ENCODE measurements at places on chromosomes 7 and 10.

GRCh38 chr7:71645836-71646235 is 513.9 kb downstream of the GALNT17 start:
- DNase-seq = no peak

DNA sequence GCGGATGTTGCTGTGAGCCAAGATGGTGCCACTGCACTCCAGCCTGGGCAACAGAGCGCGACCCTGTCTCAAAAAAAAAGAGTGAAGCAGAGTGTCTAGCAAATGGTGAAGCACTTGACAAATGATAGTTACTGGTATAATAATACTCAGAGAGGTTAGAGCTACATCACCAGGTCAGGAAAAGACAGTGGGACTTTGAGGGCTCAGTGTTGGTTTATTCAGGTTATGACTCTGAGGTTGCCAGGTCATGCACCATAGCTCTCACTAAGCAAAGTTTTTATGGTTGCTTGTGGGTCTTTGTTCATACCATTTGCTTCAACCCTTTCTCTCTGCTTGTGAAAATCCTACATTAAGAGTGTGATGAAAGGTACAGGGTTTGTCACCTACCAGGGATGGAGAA is 13.6 kb downstream of the MRPS33 start:
- DNase-seq = no peak

- no peak for DNase-seq
These were observed 62.7 kb upstream of the CREB5 start for GRCh38 chr7:28349637-28350036.

DNA sequence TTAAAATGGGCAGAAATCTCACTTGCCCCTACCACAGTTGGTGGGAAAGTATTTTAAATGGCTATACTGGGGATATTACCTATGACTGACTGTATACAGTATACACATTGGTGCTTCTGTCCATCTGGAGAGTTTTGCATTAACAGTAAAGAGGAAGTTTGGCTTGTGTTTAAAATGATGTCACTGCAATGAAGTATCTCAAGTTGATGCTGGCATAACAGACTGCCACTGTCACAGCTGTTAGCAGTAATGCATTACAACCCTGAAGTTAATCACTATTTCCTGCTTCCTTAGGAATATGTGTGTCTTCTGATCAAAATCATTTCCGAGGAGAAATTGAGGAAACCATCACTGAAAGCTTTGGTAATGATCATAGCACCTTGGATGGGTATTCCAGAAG is 1.9 kb downstream of the DKK1 start:
- no peak for DNase-seq

DNA sequence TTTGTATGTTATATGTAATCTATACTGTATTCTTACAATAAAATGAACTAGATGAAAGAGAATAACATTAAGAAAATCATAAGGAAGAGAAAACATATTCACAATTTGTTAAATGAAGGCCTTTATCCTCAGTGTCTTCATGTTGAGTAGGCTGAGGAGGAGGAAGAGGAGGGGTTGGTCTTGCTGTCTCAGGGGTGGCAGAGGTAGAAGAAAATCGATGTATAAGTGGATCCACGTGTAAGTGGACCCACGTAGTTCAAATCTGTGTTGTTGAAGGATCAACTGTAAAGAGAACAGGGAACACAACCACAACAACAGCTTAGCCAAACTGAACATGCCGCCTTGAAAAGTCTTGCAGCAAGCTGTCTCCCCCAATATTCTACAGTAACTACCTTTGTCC is 161.6 kb upstream of the NRP1 start:
- no peak for DNase-seq

DNA sequence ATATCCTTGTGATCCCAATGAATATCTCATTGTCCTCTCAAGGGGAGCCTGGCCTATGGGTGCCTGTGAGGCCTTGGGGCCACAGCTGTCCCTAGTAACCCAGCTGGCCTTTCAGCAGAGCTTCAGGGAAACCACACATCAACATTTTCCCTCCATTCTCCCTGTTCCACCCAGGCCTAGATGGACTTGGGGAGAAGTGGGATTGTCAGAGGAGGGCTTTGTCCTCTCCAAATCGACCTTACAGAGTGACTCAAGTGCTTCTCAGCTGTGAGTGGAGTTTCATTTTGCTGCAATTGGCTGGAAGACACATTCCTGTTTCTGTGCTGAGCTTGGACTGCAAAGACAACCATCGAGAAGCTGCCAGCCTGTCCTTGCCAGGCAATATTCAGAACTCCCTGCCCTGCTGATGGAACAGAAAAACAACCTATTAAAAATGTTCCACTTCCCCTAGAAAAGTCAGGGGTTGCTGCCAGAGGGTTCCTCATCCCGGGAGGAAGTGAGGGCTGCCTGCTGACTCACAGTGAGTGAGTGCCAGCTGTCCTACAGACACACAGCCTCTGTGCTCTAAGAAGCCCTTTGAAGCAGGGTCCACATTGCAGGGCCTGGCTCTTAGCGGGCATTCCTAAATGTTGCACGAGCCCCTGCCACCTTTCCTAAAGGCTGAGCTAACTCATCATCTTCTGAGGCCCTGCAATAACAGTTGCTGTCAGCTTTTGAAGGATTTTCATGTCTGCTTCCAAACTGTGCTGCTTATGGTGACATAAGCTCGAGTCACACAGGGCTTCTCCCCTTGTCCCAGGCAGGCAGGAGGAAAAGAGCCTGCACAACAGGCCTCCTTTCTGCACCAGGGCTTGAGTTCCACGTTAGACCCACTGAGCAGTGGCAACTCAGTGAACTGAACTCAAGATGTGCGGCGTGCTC is 20.5 kb downstream of the STRA8 start:
- no peak for DNase-seq

GRCh38 chr7:14085901-14086300 is 96.4 kb upstream of the ETV1 start:
- DNase-seq = no peak

DNA sequence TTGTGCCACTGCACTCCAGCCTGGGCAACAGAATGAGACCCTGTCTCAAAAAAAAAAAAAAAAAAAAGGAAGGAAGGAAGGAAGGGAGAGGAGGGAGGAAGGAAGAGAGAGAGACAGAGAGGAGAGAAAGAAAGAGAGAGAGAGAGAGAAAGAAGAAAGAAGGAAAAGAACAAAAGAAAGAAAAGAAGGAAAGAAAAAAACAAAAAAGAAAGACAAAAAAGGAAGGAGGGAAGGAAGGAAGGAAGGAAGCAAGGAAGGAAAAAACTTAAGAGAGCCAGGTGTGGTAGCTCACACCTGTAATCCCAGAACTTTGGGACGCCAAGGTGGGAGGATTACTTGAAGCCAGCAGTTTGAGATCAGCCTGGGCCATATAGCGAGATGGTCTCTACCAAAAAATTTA is 731 bp upstream of the SPACDR start:
- DNase-seq = no peak

DNA sequence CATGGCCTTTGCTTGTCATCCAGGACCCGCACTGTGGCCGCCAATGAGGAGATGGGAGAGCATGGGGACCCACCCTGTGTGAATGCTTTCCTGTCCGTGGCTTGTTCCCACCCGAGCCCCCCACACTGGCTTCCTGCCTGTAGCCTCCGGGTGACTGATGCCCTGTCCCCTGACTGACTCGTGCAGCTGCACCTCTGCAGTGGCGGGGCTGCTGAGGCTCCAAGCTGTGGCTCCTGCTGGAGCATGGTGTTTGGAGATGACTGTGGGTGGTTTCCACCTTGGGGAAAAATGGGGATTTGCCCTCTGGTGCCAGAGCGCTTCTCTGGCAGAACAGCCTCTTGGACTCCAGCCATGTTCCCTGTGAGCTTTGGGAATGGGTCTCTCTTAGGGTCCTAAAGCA is 2.1 kb downstream of the CAMK1D start:
- no peak for DNase-seq

GRCh38 chr7:138089080-138089901 is 13.0 kb downstream of the AKR1D1 start:
- no peak for DNase-seq

- no peak for DNase-seq
These were observed 61.7 kb upstream of the TES start for GRCh38 chr7:116148626-116149025.

DNA sequence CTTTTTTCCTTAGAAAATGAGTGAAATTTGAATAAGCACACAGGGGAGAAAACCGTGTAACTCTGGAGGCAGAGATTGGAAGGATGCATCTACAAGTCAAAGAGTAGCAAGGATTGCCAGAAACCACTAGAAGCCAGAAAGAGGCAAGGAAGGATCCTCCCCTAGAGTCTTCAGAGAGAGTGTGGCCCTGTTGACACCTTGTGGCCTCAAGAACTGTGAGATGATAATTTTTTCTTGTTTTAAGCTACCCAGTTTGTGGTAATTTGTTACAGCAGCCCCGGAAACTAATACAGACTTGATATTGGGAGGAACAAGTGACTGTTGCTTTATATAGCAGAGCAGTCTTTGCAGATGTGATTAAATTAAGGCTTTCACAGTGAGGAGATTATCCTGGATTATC is 3.6 kb upstream of the GIMAP7 start:
- no peak for DNase-seq

- DNase-seq = no peak
These were observed 5.1 kb upstream of the SLC16A12 start for GRCh38 chr10:89540420-89540949.

- DNase-seq = no peak
These were observed 20.4 kb downstream of the ELFN1 start for GRCh38 chr7:1690359-1690958.

Measured in GM06990 (cell line).